Muscle of leg (tissue), 16 donors: ENCODE measurements at places on chromosomes 12 and 14.

DNA sequence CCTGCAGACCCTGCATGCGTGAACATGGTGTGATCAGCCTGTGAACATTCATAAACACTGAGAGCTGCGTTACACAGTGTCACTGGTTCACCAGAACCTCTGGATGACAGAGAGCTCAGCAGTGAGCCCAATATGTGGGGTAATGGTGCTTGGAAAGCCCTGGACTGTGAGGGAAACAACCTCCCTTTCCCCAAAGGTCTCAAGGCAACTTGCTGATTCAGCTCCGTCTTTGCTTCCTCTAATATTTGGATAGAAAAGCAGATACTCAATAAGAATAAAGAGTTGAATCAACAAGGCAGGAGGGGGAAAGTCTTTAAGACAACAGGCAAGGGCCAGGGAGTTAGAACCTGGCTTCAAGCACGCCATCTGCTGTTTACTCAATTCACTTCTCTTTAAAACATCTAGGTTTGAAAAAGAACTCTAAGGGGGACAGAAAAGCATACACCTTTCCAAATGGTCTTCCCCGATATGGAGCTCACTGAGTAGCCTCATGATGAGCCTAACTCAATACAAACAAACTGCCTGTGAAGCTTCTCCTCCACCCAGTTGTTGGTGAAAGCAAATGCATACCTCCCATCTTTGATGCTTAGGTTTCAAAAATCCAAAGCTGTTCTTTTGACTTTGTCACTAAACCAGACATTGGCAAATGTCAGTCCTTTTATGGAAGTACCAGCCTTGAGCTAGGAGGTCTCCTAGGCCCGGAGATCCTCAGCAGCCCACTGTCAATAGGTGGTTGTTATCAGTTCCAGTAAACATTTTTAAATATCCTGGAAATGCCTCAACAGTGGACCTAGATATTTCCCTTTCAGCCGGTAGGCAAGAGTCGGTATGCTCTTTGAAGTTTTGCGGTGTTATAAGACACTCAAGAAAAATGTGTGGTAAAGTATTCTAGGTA is 76.1 kb downstream of the SAMD4A start:
- peak; percentile 48 for DNase-seq

DNA sequence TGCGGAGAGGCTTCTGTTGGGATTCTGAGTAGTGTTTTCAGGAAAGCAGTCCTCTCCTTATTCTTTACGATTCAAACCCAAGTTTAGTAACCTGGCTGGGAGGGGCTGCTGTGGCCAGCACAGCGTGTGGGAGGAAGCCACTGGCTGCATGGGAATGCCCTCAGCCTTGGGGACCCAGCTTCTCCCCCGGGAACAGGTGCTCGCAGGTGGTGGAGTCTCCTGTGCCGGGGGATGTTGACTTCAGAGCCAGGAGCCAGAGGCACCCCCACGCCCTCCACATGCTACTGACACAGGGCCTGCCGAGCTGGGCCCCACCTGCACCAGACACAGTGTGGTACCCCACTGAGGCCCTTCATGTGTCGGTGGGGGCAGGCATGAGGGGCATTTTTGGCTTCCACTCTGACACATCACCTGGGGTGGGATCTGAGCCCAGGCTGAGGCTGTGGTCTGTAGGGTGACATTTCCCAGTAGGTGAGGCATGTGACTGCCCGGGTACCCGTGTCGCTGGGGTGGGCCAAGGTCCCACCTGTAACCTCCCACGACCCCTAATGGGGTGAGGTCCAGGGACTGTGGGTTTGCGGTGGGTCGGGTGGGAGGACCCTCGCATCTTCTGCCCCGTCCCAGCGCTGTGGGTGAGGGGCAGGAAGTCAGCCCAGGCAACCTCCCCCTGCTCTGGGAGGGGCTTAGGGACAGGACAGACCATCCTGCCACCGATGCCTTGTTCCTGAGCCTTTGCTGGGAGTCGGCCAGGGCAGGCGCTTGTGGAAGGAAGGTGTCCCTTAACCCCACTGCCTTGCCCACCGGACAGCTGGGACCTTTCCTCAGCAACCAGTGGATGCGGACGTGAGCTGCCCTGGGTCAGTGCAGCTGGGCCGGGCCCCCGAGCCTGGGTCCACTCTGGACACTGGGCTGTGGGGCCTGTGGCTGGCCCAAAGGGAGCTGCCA is 26.5 kb downstream of the MTA1 start:
- no peak for DNase-seq

- peak; percentile 98 for DNase-seq
These were observed 455.0 kb upstream of the TMEM132C start for GRCh38 chr12:127811988-127812387.

- DNase-seq = peak; percentile 62
These were observed 10.8 kb downstream of the SUOX start for GRCh38 chr12:56007564-56008559.

- DNase-seq = peak; percentile 11
These were observed 153.1 kb downstream of the ANO6 start for GRCh38 chr12:45368841-45369489.

DNA sequence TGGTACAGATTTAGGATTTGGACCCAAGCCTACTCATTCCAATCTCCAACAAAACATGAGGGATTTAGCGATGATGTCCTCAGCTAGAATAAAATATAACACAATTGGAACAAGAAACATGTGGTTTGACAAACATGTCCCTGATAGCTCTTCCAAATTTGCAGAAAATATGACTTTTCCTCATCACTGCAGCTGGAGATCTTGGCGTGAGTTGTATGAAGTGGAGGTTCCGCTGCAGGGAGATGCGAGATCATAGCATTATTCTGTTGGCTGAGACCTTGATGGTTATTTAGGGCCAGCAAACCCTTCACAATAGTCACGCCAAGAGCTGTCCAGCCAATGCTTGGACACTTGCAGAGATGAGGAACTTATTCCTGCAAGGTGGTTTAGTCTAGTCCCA is 413.4 kb upstream of the TBX3 start:
- DNase-seq = peak; percentile 99

DNA sequence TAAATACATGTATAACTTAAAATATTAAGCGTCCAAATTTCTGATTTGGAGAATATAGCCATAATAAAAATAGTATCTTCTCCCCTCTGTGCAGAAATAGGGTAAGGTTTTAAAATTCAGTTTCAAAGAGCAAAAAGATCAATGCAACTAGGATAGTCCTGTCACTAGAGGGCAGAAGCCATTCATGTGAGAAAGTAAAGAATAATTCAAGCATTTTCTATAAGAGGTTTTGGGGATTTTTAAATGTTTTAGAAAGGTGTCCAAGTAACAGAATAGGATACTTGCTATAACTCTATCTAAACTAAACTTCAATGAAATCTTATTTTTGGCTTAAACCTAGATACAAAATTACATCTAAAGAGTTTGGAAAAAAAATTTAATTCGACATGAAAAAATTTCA is 50.3 kb downstream of the ADAMTS20 start:
- peak; percentile 9 for DNase-seq

DNA sequence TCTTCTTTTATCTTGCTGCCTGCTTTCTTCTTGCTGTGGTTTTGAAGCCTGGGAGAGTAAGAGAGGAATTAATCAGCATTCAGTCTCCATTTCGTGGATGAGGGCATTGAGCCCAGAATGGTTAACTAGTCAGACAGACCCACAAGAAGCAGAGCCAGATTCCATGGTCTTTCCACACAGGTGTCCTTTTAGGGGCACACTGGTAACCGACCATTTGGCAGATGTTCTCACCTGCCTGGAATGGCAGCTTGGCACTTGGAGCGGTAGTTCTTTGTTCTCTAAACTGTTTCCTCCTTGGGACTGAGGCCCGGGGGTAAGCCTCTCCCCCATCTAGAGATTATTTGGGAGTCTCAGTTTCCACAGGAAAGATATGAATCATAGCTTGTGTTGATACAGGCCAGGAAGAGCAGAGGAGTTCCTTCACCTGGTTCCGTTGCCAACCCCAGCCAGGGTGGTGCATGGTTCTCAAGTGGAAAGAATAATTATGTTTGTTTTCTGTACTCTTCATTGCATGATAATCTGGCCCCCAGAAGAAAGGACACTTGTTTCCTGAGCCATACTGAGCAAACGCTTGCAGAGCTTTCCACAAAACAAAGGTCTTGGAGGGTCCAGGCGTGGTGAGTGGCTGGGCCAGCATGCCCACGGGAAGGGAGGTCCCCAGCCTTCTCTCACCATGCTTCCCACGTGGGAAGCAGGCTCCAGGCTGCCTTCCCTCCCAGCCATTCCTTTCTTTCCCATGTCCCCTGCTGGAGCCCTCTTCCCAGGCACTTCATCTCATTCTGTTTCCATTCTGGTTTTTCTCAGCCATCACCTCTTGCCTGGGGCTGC is 2.0 kb upstream of the KRT75 start:
- no peak for DNase-seq

DNA sequence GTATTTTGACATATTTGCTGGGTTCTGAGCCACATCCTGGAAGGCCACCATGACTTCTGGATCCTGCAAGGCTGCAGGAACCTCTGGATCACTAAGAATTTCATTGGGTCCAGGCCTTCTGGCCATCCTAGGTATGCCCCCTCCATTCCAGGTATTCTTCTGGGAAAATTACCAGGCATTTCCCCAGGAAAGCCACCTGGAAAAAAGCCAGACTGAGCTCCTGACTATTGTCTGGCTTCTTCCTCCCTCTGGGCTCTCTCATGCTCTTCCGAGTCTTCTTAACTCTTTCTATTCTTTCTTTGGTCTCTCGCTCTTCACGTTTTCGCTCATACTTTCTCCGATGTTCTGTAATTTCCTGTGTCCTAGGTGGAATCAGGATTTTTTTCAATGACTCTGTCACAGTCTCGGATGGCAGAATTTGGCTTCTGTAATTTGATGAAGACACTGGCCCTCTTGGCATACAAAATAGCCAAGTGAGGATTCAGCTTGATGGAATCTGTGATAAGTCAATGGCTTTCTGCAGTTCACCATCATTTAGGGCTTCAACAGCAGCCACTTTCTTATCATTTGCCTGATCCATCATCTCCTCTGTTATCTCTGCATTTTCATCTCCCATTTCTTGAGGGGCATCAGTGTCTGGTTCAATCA is 42.6 kb downstream of the ATP23 start:
- DNase-seq = peak; percentile 8

DNA sequence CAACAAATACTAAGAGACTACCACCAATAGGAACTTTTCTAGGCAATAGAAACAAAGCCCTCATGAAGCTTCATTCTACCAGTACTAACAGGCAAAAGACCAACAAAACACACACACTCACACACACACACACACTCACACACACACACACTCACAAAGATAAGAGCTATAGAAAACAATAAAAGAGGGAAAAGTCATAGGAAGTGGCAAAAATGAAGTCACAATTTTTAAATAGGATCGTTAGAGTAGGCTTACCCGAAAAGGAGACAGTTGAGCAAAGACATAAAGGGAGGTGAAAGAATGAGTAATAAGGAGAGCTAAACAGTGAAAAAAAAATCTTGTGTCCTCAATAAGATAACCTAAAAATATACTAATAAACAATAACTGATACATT is 66.5 kb downstream of the C2CD5 start:
- no peak for DNase-seq

- no peak for DNase-seq
These were observed 151.2 kb upstream of the KRR1 start for GRCh38 chr12:75662511-75663159.

- DNase-seq = no peak
These were observed 30.3 kb downstream of the TTC7B start for GRCh38 chr14:90785876-90786450.

GRCh38 chr12:3685830-3686229 is 67.1 kb downstream of the CRACR2A start:
- no peak for DNase-seq

- peak; percentile 89 for DNase-seq
These were observed 3.4 kb upstream of the ARHGAP5 start for GRCh38 chr14:32073537-32074189.

DNA sequence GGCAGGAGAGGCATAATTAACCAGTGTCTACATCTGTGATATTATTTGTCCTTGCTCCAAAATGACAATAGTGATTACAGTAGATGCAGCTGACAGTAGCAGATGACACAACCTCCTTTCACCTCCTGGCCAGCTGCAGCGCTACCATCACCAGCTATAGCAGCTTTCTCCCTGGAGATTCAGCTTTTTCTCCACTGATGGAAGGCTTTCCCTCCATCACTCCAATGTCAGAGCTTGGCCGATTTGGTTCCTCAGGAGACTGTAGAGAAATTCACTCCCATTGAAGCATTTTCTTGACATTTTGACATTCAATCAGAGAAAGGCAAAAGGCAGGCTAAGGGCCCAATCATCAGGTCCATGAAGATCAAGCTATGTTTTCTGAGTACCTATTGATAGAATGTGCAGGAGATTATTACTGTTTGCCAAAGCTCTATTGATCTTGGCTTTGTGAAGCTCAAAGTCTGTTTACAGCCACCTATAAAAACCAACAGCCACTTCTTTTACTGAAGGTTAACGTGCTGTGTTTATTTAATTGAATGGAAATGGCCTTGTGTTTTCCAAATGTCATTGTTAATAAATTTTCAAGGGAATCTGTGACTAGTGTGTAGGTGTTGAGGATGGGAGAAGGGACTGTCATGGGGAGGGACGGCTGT is 785.1 kb downstream of the DIO2 start:
- DNase-seq = no peak

DNA sequence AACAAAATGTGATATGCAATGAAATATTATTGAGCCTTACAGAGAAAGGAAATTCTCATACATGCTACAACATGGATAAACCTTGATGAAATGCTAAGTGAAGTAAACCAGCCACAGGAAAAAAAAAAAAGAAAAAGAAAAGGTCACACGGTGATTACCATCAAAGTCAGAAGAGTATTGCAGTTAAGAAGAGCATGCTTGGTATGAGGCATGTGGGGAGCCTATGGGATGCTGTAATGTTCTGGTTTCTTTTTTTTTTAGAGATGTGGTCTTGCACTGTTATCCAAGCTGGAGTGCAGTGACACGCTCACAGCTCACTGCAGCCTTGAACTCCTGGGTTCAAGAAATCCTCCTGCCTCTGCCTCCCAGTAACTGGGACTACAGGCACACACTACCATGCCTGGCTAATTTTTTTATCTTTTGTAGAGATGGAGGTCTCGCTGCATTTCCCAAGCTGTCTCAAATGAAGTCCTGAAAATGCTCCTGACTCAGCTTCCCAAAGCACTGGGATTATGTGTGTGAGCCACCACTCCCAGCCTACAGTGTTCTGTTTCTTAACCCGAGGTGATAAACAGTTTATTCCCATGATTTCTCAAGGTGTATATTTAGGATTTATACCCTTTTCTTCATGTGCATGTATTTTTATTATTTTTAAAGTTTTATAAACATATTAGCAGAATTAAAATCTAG is 96.2 kb downstream of the SEC23A start:
- no peak for DNase-seq

- DNase-seq = no peak
These were observed 5.7 kb downstream of the FAM177A1 start for GRCh38 chr14:35051796-35052195.

GRCh38 chr12:30794591-30795409 is 40.0 kb upstream of the CAPRIN2 start:
- DNase-seq = no peak

GRCh38 chr14:24067133-24068082 is 4.0 kb upstream of the CPNE6 start:
- no peak for DNase-seq
